Fibroblast of skin of scalp (primary cell): ENCODE measurements at places on chromosomes 16 and 17.

- DNase-seq, result no peak
These were observed 485.5 kb downstream of the WWOX start for GRCh38 chr16:78584991-78585390.

- no peak for DNase-seq
These were observed 40.9 kb downstream of the B9D1 start for GRCh38 chr17:19321481-19322128.

GRCh38 chr16:57538235-57538721 is 1.9 kb upstream of the CCDC102A start:
- DNase-seq, result no peak

GRCh38 chr17:76536511-76537287 is 810 bp downstream of the CYGB start:
- no peak for DNase-seq

DNA sequence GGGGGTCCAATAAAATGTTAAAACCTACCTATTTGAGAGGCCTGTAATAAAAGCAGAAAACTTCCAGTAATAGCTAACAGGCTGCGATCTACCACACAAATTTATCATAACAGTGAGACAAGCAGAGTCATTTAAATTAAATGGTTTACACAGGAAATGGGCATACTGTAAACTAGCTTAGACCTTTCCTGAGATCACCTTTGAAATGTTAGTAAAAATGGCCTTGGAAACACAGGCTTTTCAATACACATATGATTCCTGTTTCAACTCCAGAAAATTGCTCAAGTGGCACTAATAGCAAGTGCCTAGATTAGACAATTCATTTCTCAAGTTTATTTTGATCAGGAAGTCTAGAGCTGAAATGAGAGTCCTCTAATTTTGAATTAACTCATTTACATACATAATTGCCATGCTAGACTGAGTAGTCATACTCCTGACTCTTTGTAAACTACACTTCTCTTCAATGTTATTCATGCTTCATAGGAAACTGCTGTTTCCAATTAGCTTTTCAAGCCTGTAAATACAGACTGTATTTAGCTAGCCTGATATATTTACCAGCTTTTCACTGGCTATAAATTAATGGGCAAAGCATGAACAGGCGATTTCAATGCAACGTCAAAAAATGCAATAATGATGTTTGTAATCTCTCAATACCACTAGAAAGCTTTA is 43.3 kb downstream of the PARN start:
- no peak for DNase-seq

- peak; percentile 37 for DNase-seq
These were observed 172.0 kb downstream of the CYB561 start for GRCh38 chr17:63274146-63274545.
